GM23248 (cell line): ENCODE measurements at places on chromosomes 5 and 9.

DNA sequence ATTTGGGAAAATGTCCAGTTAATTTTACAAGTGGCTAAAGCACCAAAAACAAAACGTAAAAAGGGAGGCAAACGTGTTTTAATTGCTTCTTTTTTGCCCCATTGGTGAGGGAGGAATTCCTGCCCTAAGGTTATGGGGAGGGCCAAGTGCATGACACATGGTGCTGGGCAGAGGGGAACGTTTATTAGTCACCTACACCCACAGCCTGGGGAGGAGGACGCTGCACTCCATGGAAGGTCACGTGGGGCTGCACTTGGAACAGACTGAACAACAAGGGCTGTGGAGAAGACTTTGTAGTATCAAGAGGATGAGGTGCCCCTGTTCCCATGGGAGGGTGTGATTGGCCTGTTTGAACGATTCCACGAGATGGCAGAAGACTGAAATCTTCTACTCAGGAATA is 13.7 kb upstream of the ADAMTS16 start:
- DNase-seq = peak; percentile 83

DNA sequence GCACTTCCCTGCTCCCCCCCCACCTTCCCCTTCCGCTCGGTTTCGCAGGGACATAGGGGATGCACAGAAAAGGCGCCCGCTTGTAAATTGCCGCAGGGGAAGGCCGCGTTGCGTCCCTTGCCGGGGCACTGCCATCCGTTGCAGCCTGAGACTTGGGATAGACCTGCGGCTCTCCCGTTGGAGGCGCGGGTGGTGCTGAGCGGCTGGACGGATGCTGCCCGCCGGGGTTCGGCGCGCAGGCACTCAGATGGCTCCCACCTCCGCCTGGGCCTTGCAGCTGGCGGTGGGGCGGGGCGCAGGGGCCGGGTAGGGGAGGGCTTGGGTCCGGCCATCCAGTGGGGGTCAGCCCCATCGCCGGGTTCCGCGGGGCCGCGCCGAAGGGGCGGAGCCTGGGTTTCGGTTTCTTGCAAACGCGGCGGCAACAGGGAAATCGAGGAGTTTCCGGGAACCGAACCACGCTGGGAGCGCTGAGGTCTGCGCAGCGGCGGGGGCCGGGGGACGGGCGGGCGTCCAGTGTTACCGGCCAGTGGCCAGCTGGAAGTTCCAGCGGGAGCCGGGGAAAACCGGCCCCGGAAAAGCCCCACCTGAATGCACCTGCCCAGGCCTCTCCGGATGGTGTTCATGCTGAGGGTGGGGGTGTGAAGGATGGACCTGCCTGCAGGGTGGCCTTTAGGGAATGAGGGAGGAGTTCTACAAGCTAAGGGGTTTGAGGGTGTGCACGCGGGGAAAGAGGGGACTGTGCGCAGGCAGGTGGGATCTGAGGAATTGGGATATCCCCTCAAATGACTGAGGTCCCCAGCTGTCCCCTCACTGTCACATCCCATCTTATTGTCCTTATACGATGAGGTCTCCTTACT is 6.3 kb upstream of the IRF1 start:
- peak; percentile 86 for DNase-seq

DNA sequence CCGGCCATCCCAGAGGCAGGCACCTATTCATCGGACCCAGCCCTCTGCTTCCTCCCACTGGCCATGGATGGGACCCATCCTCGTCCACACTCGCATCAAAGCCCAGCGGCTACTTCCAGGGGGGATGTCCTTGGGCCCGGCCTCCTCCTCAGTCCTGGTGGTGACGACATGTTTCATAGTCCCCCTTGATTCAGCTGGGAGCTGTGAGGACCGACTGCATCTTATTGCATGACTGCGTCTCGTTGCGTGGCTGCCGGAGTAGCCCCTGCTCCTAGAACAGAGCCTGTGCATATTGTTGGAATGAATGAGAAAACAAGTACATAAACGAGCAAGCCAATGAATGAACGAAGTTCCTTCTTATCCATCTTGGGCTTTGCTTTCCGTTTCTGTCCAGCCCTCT is 12.8 kb downstream of the NCS1 start:
- no peak for DNase-seq

- DNase-seq = peak; percentile 86
Measured at GRCh38 chr9:18979367-18979766, 53.6 kb downstream of the SAXO1 start.

GRCh38 chr5:122007546-122007945 is 45.8 kb downstream of the SRFBP1 start:
- no peak for DNase-seq

GRCh38 chr9:35790025-35790384 is 1.4 kb upstream of the NPR2 start:
- DNase-seq = no peak

DNA sequence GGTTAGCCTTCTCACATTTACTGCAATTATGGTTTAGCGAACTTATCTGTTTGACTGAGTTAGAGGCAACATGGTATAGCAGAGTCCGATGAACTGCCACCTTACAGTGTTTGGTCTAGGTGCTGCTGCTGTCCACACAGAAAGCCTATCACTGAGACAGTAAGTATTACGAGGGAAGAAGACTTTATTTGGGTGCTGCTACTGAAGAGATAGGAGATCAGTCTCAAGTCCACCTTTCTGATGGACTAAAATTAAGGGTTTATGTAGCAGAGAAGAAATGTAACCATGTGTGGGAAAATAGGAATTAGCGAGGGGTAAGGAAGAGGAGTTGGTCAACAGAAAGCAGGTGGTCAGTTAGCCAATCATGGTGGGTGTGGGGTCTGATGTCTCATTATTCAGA is 109.7 kb downstream of the ZSWIM6 start:
- no peak for DNase-seq

GRCh38 chr5:81969226-81969625 is 2.6 kb upstream of the ATG10 start:
- no peak for DNase-seq

DNA sequence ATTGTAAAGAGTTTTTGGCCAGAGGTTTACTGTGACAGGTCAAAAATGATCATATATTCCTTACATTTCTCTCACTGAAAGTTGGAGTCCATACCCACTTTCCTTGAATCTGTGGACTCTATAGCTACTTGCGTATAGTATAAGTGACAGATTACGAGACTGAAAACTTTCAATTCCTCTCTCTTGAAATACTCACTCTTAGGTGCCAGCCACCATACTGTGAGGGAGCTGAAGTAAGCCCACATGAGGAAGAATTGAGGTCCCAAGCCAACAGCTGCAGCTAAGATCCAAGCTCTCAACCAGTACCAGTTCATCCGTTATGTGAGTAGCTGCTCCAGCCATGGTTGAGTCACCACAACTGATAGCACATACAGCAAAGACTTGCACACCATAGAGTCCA is 128.1 kb upstream of the FAM174A start:
- DNase-seq = no peak

DNA sequence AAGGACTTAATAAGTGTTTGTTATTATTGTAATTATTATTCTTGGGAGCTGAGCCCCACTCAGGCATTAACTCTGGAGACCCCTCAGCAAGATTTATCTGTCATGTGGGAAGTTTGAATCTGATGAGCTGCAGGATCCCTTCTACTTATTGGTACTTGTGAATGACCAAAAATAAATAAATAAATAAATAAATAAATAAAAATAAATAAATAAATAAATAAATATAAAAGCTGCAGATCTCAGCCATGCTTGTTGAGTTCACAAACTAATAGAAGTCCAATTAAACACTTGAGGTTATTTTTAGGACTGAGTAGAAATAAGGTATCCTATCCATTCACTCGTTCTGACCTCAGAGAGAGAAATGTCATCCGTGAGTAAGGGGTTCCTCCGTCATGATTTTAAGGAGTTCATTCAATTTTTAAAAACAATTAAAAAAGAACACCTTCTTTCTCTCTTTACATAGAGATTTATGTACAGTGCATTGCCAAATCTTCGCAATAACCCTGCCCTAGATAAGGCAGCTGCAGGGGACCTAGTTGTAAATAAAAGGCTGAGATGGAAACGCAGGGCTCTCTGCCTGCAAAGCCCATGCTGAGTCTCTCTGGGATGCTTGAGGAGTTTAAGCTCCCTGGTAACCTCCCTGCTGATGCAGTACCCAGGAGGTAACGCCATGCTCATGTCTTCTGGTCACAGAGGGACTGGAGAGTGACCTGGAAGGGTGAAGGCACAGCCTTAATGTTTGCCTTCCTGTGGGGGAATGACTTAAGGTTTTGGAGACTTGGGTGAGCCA is 1.2 kb downstream of the EFCAB9 start:
- no peak for DNase-seq

DNA sequence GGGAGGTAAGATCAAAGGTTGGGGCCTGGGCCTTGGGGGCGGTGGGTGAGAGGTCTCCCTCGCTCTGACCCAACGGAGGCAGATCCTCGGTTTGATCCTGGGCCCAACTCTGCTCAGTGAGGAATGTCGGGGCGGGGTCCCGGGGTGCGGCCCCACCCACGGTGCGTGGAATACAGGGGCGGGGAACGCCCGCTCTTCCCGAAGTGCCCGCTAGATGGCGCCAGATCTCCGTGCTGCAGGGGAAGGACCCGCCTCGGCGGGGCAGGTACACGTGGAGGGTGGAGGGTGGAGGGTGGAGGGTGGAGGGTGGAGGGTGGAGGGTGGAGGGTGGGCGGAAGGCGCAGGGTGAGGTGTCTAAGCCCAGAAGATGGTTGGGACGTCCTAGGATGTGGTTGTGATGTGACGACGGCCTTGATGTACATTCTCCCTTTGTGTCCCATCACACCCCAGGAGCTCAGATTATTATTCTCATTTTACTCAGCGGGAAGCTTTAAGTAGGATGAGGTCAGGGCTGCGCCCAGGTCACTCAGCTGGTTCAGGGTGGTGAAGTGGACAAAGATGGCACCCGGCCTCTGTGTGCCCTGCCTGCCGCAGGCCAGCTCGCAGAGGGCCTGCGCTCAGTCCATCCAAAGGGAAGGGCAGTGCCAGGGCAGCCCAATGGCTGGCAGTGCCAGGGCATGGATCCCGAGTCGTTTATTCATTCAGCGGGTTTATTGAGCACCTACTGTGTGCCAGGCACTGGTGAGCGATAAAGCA is 9.4 kb upstream of the RPS14 start:
- peak; percentile 74 for DNase-seq
